D721Med (cell line): ENCODE measurements at places on chromosomes 2 and 18.

DNA sequence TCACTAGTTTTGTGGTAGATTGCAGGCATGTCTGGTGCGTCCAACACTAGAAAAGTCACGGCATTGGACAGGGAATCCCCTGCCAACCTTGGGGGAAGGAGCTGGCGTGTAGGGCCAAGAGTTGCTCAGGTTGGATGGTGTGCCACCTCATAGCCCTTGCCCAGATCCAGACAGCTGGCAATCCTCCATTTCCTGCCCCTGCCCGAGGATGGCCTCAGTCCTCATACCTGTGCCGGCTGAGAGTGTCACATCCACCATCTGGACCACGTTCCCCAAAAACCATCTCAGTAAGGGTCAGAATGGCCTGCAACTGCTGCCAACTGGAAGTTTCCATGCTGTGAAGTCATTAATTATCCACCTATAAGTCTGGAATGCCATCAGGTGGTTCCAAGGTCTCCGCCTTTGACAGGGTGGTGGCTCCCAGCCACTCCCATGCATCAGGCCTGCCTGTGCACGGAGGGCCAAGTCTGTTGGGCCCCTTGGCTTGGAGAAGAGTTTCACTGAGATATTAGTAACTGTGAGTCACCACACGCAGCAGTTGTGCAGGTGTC, 55.0 kb downstream of the IMPA2 start:
- DNase-seq, result no peak

GRCh38 chr2:238839428-238839827, 8.5 kb upstream of the TWIST2 start:
- DNase-seq, result no peak

GRCh38 chr2:210503001-210503623, 26.6 kb upstream of the LANCL1 start:
- no peak for DNase-seq

GRCh38 chr2:59232394-59233165, 991.5 kb upstream of the FANCL start:
- no peak for DNase-seq

DNA sequence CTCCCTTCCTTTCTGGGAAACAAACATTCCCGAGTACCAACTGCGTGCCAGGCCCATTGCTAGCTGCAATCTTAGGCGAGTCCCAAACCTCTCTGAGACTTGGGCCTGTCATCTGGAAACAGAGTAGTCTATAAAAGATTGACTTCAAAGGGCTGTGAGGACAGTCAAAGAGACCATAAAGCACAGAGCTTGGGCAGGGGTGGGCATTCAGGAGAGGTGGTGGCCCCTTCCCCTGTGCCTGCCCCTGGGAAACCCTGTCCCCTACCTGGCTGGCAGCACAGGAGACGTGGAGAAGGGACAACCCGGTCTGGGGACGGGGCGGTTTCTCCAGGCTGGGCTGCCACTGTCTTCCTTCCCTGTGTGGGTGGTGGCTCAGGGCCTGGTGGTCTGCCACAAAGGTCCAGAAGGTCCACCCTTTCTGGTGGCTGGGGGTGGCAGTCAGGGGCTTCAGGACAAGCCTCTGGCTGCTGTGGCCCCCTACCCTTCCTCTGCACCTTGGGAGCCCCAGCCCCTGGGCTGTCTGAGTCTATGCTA, 33.9 kb upstream of the FOSL2 start:
- no peak for DNase-seq

GRCh38 chr18:74861154-74861553, 263.5 kb downstream of the ZNF407 start:
- DNase-seq, result no peak

DNA sequence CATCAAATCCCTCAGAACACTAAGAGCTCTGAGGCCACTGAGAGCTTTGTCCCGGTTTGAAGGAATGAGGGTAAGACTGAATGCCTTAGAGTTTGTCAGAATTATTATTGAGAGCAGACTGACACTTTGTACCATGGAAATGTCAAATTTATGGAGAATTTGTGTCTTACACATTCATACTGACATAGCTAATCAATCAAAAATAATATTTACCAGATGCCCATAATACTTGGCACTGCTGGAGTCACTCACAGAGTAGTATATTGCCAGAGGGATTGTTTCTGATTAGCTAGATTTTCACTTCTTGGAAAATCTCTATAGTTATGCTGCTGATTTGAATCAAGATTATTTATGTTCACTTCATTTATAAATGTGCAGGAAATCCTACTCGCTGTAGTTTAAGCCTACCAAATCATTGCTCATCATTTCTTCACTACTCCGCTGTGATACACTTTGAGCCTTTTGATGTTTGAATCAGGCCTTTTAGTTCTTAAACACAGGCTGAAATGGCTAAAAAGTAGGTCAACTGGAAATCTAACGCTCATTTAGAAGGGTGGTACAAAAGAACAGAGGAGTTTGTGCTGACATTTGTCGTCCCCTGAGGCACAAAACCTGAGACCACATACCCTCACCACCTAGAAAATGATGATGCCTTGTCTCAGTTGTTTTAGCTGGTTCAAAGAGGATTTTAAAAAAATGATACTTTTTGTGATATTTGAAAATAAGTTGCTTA, 96.1 kb upstream of the CSRNP3 start:
- no peak for DNase-seq
